ENCODE measurements at places on chromosomes 1 and 21. TPM values are rescaled to one million over a fixed set of nuclear protein-coding genes. Genes with fewer than 3 reads are reported as not detected.

DNAJC28 gene
- 0.34 TPM for total RNA-seq

PBX1 gene
- total RNA-seq: 10.0 TPM

SELENBP1 gene
- total RNA-seq: 39.9 TPM

RIIAD1 gene
- total RNA-seq: not detected

ACTA1 gene
- 2.9 TPM for total RNA-seq

OLFML2B gene
- total RNA-seq: 2.6 TPM

ADCY10 gene
- 0.10 TPM for total RNA-seq

MANEAL gene
- total RNA-seq: 6.1 TPM

TFAP2E gene
- 4.2 TPM for total RNA-seq

OSCP1 gene
- total RNA-seq: 4.0 TPM

DDOST gene
- total RNA-seq: 86.4 TPM

NMNAT2 gene
- total RNA-seq: 0.34 TPM

TPTE gene
- total RNA-seq: not detected

RBM11 gene
- not detected for total RNA-seq

TRABD2B gene
- total RNA-seq: 3.1 TPM

CRP gene
- total RNA-seq: not detected

Measured in lower leg skin (tissue), 4 donors.